Thoracic aorta (tissue), 2 donors: ENCODE measurements at places on chromosomes 11 and 22. TPM values are rescaled to one million over a fixed set of nuclear protein-coding genes. Genes with fewer than 3 reads are reported as not detected.
A peak's percentile ranks its signal among the peaks of the same experiment; 100 is the strongest.

Gene USP28
- 16.7 TPM for total RNA-seq

DNA sequence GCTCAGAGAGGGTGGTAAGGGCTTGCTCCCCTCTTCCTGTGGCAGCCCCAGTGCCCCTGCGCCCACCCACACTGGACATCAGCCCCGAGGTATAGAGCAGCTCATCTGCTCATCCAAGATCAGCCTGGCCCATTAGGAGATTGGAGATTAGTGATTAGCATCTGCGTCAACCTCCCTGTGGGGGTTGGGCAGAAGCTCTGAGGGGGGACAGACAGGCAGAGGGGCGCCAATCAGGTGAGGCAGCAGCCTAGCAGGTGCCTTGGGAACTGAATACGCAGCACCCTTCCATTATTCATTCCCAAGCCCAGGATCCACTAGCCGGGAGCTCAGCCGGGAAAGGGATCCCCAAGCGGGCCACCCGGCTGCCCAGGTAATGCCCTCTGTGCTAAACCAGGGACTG is 11.0 kb downstream of the SMTN start:
- H3K4me1 ChIP-seq: peaks cover 19% of the 10 kb centered on the region
- no peak for DNase-seq
- no peak overlapping the region for H3K4me3 ChIP-seq
- H3K36me3 ChIP-seq: peaks cover 83% of the 10 kb centered on the region
- H3K27me3 ChIP-seq: no peaks in the 10 kb centered on the region

Gene FOLR3
- not detected for total RNA-seq

GRCh38 chr11:12241971-12242672 is 131.7 kb downstream of the MICAL2 start:
- H3K4me3 ChIP-seq: no peak overlapping the region
- H3K27ac ChIP-seq: peak overlapping the region; percentile 95
- H3K27me3 ChIP-seq: no peaks in the 10 kb centered on the region
- peaks cover 100% of the 10 kb centered on the region for H3K4me1 ChIP-seq
- H3K36me3 ChIP-seq: peaks cover 56% of the 10 kb centered on the region

DNA sequence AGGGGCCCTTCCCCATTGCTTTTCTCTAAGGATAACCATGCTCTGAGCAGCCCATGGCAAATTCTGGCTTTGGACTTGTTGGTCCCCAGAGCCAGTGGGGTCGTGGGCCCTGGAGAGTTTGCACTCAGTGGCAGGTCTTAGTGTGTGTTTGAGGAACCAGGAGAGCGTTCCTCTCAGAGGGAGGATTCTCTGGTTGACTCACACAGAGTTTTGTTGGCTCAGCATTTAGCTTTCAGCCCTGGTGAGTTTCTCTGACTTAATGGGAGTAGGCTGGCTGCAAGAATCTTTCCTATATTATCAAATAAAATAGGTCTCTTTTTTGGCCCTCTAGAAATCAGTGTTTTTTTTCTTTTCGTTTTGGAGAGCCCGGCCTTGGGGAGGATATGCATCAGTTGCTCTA is 20.9 kb downstream of the ST14 start:
- H3K27ac ChIP-seq: no peak overlapping the region

DNA sequence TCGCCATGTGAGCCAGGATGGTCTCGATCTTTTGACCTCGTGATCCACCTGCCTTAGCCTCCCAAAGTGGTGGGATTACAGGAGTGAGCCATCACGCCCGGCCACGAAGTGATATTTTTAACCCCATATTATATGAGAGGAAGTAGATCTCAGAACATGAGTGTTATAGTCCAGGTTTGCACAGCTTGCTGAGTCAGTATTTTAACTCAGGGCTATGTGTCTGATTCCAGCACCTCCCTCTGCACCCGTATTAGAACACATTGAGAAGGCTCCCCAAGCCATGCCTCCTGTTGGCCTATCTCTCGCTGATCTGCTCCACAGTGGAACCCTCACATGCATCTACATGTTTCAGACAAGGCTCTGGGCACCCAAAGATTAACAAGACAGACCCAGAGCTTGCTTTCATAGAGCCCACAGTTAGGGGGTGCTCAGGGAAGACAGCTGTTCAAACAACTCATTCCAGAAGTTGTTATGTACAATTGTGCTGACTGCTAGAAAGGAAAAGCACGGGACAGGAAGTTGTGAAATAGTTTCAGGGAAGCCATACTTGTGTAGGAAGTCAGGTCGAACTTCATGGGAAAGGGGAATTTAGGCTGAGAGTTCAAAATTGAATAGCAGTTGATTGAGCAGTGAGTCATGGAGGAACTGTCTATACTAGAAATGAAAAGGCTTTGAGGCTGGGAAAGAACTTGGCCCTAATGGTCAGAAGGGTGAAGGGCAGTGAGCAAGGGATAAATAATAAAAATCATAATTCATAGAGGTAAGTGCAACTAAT is 49.3 kb upstream of the CLPB start:
- DNase-seq: no peak
- no peak overlapping the region for H3K4me3 ChIP-seq
- no peaks in the 10 kb centered on the region for H3K27me3 ChIP-seq
- no peaks in the 10 kb centered on the region for H3K4me1 ChIP-seq
- H3K36me3 ChIP-seq: no peaks in the 10 kb centered on the region

DNA sequence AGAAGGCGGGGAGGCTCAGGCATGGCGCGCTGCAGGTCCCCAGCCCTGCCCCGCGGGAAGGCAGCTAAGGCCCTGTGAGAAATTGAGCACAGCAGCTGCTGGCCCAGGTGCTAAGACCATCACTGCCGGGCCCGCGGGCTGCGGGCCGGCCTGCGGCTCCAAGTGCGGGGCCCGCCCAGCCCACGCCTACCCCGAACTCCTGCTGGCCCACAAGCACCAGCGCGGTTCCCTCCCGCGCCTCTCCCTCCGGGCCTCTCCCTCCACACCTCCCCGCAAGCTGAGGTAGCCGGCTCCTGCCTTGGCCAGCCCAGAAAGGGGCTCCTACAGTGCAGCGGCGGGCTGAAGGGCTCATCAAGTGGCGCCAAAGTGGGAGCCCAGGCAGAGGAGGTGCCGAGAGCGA is 4.6 kb upstream of the RDX start:
- no peak overlapping the region for H3K27ac ChIP-seq
- H3K4me3 ChIP-seq: no peak overlapping the region

Gene MRGPRX4
- not detected for total RNA-seq

DNA sequence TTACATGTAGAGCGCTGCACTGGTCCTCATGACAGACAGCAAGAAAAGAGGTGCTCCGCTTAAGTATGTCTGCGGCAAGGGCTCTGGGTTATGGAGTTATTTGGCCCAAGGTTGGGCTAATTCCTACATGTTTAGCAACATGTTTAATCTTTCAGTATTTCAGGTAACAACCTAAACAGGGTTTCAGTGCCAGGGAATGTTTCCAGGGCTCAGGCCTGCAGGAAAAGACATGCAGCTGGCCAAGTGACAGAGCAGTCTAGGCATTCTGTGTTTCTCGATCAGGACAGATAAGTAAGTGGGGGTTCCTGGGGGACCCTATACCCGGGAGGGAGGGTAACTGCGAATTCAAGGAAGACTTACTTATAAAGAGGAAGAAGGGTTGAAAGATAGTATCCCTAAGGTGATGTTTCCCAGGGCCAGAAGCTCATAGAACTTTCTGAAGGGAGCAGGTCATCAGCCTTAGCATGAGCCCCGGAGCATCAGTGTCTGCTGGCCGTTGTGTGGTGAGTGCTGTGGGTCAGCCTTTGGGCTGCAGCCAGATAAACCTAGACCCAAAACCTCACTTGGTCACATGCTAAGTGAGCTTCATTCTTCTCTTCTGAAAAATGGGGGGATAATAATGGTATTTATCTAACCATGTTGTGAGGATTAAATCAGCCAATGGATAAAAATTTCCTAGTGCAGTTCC is 18.4 kb downstream of the KCNJ5 start:
- H3K4me3 ChIP-seq: no peak overlapping the region
- H3K27me3 ChIP-seq: no peaks in the 10 kb centered on the region
- no peak overlapping the region for H3K27ac ChIP-seq

Gene P2RX3
- total RNA-seq: not detected

Gene SWAP70
- total RNA-seq: 33.4 TPM

Gene LARGE2
- 3.1 TPM for total RNA-seq

GRCh38 chr22:43931771-43932170 is 8.2 kb downstream of the PNPLA3 start:
- no peak overlapping the region for H3K27ac ChIP-seq
- no peaks in the 10 kb centered on the region for H3K27me3 ChIP-seq

DNA sequence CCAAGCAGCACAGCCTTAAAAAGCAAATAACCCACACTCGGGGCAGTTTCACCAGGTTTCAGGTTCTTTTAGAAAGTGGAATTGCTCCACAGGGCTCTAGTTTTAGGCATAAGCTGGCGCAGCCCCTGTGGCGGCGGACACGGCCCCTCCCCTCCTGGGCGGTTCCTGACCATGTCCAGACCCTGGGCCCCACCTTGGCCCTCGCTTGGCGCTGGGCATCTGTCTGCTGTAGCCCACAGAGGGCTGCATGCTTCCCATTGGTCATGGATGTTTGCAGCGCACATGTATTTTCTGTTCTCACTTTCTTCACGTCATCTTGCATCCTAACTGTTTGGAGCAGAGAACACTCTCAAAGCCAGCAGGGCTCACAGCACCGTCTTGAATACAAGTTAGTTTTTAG is 244.3 kb downstream of the BRD1 start:
- DNase-seq: no peak
- no peak overlapping the region for H3K27ac ChIP-seq
- no peaks in the 10 kb centered on the region for H3K36me3 ChIP-seq
- no peaks in the 10 kb centered on the region for H3K4me1 ChIP-seq

DNA sequence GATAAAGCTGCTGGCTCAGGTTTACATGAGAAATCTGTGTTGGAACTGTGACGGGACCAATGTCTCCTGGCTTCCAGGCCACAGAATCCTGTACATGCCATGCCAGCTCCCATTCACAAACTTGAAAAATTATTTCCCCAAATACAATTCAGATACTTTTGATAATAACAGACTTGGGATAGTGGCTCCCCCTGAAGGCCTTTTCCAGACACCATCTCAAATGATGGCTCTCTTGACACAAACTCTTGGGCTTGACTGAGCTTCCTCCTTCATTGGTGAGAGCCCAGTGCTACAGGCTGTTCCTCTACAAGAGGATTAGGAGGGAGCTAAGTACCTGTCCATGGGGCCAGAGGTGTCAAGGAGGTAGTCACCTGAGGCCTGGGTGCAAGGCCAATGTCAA is 104.7 kb upstream of the PAX6 start:
- H3K27ac ChIP-seq: no peak overlapping the region
- no peaks in the 10 kb centered on the region for H3K27me3 ChIP-seq
- H3K36me3 ChIP-seq: no peaks in the 10 kb centered on the region
- no peak for DNase-seq
- no peak overlapping the region for H3K4me3 ChIP-seq

- peak overlapping the region; percentile 100 for H3K4me3 ChIP-seq
- H3K27ac ChIP-seq: peak overlapping the region; percentile 100
- peaks cover 34% of the 10 kb centered on the region for H3K36me3 ChIP-seq
- H3K4me1 ChIP-seq: peaks cover 37% of the 10 kb centered on the region
- no peaks in the 10 kb centered on the region for H3K27me3 ChIP-seq
- peak; percentile 31 for DNase-seq
Observed at GRCh38 chr22:28798810-28799605, 1.4 kb downstream of the XBP1 start.

Gene KCNJ1
- 1.1 TPM for total RNA-seq
